OCI-LY7 (cell line): ENCODE measurements at places on chromosomes 2 and 18. TPM values are rescaled to one million over a fixed set of nuclear protein-coding genes. Genes with fewer than 3 reads are reported as not detected.

DNA sequence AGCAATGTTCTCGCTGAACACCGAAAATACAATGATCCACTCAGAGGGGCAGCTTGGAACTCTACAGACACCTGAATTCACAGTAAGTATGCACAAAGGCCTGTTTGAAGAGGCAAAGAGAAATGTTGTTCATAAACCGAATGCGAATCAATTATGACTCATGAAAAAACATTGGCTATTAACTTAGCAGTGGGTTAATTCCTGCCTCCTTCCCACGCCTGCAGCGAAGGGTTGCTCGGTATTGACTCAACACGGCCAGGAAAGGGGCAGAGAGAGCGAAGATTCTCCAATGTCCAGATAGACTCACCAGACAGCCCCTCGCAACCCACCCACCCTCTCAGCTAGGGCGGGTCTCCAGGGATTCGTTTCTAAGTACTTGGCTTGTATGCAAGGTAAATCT lies 9.4 kb downstream of the CRACDL start:
- no peak for DNase-seq

ERICH2 gene
- total RNA-seq = not detected in 2 replicates

QPCT gene
- 42.9 and 52.6 TPM in 2 replicates for total RNA-seq

- DNase-seq = no peak
Measured at GRCh38 chr2:78718024-78718423, 307.5 kb upstream of the REG3G start.

GRCh38 chr18:70431203-70431624 lies 142.4 kb downstream of the SOCS6 start:
- DNase-seq = no peak

DNA sequence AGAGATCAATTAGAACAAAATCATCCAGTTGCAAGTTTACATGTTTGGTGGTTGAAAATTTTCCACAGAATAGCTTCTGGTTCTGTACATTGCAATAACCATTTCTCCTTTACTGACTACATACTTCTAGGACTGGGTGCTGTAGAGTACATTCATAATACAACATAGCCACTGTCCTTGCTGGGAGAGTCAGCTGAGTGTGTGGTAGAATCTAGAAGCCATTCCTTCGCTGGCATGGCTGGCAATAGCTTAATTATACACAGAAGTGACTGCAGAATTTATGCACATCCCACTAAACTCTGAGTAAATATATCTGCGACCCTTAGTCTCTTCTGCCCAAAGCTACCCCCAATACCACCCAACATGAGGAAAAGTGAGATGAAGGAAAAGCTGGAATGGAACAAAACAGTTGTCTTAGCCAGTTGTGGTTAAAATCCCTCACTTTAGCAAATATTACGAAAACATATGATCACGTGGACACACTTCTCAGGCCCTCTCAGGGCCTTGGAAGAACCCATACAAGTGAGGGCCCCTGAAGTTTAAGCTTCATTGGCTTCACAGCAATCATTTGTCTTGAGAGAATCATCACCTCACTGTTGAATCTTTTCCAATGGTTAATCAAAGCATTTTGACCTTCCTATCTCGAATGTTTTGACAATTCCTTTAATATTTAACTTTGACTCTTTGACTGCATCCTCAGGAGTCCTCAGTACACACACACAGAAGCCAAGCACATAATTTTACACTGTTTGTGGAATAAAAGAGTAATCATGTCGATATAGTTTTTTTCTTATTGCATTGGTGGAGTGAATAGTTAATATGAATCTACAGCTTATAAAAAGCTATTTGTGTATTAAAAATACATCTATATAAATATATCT lies 225.1 kb downstream of the ZNF385B start:
- DNase-seq = no peak

DNA sequence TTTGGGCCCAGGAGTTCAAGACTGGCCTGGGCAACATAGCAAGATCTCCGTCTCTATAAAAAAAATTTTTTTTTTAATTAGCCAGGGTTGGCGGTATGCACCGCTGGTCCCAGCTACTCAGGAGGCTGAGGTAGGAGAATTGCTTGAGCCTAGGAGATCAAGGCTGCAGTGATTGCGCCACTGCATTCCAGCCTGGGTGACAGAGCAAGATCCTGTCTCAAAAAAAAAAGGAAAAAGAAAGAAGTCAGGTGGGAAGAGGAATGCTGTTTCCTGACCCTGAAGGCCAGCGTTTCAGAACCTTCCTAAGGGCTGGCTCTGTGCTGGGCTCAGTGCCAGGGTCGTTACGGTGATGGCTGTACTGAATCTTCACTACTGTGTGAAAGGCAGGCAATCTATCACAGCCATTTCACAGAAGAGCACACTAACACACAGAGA lies 35.0 kb upstream of the AGAP1 start:
- DNase-seq = no peak

- no peak for DNase-seq
Measured at GRCh38 chr2:177247693-177248262, 16.7 kb downstream of the NFE2L2 start.

DNA sequence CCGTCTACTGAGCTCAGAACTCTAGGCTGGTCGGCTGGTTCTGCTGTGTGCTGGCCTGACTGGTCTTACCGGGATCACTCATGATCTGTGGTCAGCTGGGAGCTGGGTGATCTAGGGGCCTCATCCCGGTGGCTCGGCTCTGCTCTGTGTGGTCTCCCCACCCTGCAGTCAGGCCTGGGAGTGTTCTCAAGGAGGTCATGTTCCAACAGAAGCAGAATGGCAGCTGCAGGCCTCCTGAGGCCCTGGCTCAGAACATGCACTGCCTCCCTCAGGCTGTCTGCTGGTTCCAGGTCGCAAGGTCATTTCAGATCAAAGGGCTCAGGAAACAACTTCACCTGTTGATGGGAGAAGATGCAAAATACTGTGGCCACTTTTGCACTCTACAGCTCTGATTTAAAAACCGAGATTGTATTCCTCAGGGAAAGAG lies 81.1 kb upstream of the RFX8 start:
- no peak for DNase-seq

TOGARAM2 gene
- total RNA-seq = not detected in 2 replicates

TYMS gene
- 196 and 210 TPM in 2 replicates for total RNA-seq

DNA sequence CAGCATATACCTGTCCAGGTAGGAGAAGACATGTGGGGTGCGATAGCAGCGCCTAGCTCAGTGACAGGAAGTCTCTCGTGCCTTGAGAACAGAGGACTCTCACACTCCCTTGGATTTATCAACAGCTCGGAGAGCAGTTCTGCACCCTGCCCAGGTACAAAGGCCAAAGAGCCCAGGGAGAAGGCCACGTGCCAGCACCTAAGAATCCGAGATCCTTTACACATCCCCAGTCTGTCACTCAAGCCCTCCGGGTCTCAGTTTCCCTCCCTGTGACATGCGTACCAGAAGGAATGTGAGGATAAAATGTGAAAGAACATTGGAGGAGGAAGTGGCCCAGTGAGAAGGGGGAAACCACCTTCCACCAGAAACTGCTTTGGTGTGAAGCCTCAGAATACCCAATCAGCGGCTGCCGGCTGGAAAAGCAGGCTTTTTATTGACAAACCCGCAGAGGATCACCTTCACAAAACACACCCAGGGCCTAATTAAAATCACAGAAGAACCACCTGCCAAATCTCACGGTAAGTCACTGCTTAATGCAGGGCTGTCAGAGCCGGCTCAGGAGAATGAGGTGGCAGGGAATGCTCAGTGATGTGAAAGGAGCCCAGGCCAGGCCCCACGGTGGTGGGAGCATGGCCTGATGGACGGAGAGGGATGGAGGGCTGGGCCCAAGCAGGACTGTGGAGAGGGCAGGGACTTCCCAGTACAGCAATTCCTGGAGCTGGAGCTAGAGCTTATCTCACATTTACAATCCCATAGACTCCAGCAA lies 66.3 kb downstream of the MYO5B start:
- no peak for DNase-seq

ALKAL2 gene
- total RNA-seq = not detected in 2 replicates

FEV gene
- total RNA-seq = not detected in 2 replicates

- no peak for DNase-seq
Measured at GRCh38 chr2:76556018-76556417, 845.3 kb upstream of the GCFC2 start.

LYG1 gene
- total RNA-seq = 1.8 and 2.2 TPM in 2 replicates

DNA sequence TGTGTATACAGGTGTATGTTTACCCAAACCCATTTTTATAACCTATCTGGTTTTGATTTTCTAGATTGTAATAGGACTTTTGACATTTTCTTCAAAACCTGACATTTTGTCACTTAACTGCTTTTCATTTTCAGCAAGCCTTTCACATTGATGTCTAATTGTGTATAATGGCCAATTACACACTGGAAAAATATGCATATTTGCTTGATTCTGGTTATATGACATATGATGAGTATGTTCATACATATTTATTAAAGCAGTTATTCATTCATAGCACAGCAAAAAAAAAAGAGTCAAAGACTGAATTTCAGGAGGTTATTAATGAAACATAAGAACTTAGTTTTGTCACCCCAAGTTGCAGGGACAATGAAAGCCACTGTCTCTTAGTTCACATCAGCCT lies 307.7 kb upstream of the TNP1 start:
- no peak for DNase-seq

DNA sequence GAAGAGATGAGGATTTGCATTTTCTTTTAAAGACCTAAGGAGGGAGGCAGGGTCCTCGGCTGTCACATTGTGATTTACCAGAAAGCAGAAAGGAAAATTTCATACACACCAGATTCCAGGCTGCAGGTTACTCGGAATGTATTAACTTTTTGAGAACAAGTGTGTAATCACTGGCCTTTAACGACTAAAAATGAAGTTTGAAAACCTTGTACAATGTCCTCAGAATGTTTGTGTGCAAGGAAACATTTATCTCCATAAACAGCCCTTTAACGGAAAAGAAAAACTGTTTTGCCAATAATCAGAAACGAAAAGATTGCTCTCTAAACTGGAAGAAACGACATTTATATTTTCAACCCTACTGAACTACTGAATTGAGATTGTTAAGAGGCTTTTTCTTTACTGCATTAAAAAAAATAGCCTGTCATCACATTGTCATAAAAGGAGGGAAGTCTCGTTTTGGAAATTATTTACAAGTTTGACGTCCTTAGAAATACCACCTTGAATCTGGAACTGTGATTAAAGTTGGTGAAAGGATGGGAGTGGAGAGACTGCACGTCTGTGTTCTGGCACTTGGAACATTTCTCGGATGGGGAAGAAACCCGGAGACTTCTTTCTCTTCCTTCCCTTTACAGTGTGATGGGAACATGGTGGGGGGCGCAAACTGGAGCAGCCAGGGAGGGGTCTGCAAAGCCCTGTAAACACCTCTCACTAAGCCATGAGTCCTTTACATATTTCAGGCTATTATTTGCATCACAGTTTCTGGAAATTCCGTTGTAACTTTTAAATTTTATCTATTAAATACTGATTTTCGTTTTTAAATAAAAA lies 134.1 kb upstream of the SIX3 start:
- no peak for DNase-seq

GRCh38 chr18:14970027-14970426 lies 222.1 kb downstream of the ANKRD30B start:
- no peak for DNase-seq

DNA sequence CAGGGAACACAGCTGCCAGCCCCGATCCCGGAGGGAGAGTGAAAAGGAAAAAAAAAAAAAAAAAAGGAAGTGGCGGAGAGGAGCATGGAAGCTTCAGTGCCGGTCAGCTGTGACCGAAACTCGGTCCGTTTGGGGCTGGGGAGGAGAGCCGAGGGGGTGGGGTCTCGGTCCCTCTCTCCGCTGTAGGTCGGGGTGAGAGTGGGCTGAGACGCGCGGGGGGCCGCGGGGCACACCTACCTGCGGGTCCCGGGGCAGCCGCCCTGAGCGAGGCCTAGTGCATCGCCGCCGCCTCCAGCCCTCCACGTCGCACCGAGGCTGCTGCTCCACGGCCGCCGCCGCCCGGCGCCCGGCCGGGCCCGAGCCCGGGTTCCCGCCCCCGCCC lies 536 bp downstream of the VPS54 start:
- no peak for DNase-seq

EPG5 gene
- 8.7 and 9.5 TPM in 2 replicates for total RNA-seq

DNAJC5G gene
- total RNA-seq = 18.1 and 18.2 TPM in 2 replicates

DHRS9 gene
- total RNA-seq = 0.59 TPM in 1 of 2 replicates, not detected in the other

DNA sequence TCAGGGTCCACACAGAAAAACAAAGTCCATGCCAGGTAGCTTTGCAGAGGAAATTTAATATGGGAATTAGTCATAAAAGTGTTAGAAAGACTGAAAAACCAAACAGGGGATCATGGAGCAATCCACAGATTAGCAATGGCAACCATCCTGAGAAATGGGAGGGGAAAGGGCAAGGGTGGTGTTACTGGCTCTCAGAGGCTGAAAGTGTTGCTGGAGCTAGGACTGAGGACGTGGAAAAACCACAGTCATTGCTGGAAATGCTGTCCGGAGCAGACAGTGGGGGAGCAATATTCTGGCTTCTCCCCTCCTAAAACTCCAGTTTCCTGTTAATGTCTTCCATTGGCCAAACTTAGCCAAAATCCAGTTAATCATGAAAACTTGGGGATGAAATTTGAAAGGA lies 172.4 kb downstream of the ZBTB7C start:
- DNase-seq = no peak

DNA sequence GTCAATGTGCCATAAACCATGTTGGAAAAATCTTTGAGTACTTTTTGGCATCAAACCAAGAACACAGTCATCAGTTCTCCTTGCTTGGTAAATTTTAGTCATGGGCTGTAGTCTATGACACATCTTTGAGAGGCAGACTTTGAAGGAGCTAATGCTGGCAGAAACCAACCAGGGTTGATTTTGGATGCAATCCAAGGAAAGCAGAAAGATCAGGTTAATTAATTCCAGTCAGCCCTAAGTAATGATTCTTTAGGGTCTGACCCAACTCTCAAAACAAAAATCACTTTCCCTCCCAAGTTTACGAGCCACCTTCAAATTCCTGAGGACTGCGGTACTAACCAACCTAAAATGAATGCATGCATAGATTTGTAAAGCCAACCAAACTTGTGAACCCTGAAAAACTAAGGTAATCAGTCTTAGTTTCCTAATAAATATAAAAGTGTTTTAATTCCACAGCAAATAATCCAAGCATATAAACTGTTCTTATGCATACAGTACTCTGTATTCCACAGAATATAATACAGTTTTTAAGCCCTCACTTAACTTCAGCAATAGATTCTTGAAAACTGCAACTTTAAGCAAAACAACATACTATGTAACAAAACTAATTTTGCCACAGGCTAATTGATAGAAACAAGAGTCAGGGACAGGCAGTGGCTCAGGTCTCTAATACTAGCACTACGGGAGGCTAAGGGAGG lies 22.0 kb downstream of the AP1S3 start:
- DNase-seq = no peak

- DNase-seq = no peak
Measured at GRCh38 chr2:101895819-101896322, 95.9 kb upstream of the IL1R2 start.

- no peak for DNase-seq
Measured at GRCh38 chr2:120332384-120332783, 13.6 kb upstream of the INHBB start.
